ENCODE measurements at places on chromosomes 5 and 9.

DNA sequence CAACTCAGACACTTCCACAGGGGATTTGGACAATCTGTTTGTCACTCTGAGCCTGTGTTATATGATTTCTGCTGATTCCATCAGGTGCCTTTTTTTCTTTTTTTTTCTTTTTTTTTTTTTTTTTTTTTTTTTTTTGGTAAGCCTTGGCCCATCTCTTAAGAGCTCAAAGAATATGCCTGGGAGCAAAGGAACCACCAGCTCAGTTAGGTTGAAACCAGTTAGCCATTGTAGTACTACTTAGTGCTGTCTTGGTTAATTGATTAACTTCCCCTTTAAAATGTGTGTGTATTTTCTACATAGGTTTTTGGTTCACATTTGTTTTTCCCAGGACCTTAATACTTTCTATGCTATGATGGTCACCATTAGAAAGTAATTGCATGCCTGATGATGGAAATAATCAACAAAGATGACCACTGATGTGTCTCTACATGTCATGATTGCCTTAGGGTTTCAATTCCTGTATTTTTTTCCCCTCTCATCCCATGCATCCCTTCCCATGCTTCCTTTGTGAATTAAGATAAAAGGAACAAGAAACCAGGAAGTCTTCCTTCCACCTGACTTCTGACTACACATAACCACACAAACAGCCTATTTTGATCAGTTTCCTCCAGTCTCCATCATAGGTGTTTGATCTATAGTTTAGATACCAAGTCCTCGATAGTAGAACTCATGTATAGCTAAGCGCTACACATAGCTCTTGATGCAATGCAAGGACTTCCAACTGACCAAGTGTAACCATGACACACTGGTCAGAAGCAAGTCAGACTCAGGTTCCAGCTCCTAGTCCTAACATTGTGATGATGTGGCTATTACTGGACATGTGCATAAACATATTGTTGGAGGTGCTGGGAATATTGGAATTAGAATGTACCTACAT lies 306.1 kb downstream of the EFNA5 start:
- DNase-seq: no peak

DNA sequence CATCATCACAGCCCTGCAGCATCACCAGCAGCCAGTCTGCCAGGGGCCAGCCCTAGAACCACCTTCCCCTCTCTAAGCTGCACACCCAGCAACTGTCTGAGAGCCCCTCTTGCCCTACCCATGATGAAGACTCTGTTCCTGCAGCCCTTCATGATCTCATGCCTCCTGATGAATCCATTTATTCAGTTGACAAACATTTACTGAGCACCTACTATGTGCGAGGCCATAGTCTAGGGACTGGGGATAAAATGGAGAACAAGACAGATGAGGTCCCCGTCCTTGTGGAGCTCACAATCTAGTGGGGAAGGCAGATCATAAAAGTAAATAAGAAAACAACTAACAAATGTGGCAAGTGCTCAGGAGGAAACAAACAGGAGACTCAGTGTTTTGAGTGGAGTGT lies 96.3 kb downstream of the PCDH1 start:
- DNase-seq: no peak

DNA sequence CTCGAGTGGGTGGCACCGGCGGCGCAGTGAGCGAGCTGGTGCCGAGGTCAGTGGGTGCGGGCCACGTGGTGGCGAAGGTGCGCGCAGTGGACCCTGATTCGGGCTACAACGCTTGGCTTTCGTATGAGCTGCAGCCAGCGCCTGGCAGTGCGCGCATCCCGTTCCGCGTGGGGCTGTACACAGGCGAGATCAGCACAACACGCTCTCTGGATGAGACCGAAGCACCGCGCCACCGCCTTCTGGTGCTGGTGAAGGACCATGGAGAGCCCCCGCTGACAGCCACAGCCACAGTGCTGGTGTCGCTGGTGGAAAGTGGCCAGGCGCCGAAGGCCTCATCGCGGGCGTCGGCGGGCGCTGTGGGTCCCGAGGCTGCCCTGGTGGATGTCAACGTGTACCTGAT lies 2.1 kb downstream of the PCDHA5 start:
- DNase-seq: no peak

DNA sequence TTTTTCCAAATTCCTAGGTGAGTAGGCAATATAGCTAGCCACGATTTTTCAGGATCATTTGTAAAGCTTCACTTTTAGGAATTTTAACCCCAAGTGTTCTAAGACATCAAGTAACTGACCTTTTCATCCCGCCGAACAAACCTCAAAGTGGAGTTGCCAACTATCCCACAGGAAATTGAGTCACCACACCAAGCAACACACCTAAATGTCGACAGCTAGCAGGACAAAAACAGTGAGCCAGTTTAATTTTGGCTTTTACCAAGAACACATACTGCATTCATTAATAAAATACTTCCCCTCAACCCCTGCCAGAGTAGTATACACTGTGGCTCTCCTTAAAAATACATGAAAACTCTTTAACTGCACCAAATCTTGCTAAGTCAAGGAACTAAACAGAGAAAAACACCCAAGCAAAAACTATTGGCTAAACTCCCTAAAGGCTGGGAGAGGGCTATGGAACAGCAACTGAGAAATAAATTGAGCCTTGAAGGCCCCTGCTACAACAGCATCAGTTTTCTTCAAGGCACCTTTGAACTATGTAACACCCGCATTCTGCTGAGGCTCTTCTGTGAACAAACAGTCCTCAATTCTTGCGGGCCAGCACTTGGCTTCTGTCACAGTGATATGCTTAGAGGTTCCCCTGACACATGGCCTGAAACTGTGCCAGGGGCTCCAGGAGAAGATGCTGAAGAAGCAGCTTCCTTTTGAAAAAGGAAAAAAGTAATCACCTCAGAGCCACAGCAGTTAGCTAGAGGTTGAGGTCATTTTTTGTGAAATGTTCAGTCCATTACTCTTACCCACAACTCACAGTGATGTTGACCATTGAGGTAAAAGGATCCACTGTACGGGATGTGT lies 459.6 kb downstream of the RAB3C start:
- DNase-seq: no peak

DNA sequence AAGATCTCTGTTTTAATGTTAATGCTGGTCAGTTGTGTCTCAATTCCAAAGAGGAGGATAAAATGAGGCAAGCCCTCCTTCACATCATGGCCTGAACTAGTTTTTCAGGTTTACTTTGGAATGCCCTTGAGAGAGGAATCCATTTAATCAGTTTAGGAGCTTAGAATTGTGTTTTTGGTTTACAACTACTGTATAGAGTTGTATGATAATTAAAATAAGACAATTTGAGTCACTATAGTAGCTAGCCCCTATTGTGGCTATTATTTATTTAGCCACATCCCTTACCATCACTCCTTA lies 107.8 kb upstream of the PRLR start:
- DNase-seq: no peak

DNA sequence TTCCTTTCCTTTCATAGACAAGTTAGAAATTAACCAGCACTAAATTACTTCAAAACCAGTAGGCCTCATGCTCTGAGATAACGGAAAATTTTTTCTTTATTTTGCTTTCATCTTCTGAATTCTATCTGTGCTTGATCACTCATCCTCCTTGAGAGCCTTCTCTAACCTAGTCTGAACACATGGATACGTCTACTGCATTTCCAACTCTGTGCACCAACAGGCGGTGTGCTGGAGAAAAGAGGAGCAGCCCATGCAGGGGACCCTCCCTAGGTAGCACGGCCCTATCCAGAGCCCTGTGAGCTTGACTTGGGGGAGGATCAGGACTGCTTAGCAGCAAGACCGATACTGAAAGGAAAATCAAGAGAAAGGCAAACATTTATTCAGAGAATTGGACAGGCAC lies 149.8 kb downstream of the AUH start:
- no peak for DNase-seq

DNA sequence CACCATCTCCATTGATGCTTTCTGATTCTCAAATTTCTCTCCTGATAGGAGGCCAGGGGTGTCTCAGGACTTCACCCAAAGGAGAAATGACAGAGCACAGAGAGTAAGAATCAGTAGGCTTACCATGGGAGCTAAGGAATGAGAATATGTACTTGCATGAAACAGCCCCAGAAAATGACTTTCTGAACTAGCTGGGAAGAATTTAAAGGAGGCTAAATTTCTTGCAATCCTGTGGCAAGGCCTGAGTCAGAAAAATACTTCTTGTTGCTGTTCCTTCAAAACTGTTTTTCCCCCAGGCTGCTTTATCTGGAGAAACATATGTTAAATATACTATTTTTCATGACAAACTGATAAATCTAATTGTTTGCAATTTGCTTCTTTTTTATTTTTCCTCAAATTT lies 53.4 kb upstream of the FBXL7 start:
- DNase-seq: no peak

DNA sequence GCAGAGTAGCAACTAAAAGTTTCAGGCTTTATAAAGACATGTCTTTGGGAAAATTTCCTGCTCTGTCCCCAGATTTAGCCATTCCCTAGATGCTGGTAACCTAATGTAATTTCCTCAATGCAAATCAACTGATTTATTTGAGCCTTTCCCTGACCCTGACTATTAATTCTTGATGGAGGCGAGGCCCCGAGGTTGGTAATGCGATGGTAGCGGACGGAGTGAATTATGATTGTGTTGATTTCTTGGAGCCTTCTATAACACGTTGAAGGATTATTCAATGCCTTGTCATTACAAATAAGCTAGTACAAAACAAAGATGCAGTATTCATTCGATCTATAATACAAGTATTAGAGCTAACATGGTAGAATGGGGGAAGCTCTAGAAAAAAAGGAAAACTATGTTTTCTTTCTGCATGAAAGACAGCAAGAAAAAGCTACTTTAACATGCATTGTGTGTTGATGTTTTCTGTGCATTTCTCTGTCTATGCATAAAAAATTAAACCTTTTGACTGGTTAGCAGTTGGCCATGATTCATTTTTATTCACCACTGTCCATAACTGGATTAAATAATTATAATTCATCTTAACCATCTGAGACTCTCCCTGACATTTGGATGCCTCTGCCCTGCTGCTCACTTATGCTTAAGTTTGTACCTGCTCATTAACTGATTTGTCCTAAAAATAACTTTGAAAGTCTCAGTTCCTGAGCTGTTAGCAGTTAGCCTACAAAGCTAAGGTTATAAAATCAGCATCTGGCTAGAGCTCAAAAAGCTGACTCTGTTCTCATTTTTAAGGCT lies 490.2 kb upstream of the NUDT12 start:
- no peak for DNase-seq

DNA sequence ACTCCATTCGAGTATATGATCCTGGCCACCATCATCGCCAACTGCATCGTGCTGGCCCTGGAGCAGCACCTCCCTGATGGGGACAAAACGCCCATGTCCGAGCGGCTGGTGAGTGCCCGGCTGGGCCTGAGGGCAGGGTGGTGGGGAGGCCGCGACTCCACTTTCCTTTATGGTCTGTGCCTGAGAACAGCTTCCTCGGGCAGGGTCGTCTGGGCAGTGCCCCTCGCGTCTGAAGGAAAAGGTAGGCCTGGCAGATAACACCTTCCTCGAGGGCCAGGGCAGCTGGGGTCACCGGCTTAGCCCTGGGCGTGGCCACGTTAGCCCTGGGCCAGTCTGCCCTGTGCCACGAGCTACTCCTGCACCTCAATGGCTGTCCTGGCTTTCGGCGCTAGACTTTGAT lies 1.5 kb downstream of the CACNA1B start:
- no peak for DNase-seq

DNA sequence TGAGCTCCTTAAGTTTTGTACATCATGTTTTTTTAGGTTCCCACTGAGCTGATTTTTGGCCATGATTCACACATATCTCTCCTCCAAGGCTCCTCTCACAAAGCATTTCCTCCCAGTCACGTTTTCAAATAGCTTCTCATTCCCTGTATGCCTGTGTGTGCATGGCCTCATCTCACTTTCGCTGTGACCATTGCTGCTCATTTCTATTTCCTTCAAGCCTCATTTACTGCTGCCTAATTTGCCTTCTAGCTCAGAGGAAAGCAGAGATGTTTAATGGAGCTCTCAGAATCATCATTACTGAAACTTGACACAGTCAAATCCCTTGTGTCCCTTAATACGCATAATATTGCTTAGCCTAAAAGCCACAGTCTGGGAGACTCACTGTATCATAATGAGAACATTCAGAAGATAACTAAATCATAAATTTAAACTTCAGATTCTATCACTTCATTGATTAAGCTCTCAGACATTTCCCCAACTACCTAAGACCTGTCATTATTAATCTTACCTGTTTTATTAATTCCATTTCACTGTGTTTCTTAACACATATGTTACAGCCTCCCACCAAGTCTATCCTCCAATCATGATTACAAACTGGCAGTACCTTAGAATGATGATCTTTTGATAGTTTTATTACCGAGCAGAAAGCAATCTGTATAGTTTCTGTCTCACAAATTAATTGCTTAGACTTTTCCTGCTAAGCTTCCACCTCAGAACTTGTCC lies 278.3 kb upstream of the PTGER4 start:
- DNase-seq: no peak

- DNase-seq: no peak
Observed at GRCh38 chr9:133305731-133306130, 30.3 kb downstream of the SURF6 start.

DNA sequence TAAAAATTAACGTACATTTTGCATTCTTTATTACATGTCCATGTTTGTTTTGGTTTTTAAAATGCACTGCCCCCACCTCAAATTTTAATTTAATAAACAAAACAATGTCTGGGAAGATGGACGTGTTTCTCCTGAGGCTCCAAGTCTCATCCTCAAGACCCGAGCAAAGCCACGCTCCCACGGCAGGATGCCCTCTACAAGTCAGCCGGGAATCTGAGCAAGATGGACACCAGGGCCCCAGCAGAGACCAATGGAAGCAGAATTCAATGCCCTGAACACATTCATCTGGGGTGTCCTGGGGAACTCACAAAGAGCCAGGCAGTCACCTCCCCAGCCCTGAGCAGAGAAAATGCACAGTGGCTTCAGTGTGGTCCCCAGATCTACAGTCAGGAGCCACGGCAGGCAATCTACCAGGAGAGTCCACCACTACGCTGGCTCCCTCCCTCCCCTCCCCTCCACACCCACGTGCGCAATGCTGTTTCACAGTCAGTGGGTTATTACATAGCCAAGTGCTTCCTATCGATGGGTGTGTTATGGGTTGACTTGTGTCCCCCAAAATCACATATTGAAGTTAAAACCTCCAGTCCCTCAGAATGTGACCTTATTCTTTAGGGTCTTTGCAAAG lies 129.8 kb downstream of the ROR2 start:
- no peak for DNase-seq

GRCh38 chr5:150208187-150209098 lies 18.6 kb downstream of the SLC6A7 start:
- no peak for DNase-seq

DNA sequence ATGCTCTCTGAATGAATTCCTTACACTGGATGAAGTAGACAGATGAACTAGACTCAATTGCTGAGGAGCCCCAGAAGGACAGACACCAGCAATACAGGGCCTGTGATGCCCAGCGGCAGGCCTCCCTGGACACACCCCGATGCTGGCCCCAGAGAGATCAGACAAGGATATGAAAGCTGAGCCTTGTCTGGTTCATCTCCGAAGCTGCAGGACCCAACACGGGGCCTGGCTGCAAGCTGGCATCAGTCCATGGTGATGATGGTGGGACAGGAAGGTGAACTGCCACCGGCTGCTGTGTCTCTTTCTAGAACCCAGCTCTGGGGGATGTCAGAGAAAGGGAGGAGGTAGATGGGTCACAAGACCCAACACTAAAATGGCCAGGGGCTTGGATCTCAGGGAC lies 104.0 kb upstream of the LMX1B start:
- DNase-seq: no peak

- no peak for DNase-seq
Observed at GRCh38 chr5:43785198-43785597, 182.2 kb downstream of the NNT start.

- no peak for DNase-seq
Observed at GRCh38 chr9:5910413-5911057, 19.8 kb downstream of the MLANA start.

All from hypothalamus (tissue), 51 donors.